ENCODE measurements at places on chromosomes 13 and 19.

GRCh38 chr13:112651311-112651710 is 38.5 kb upstream of the ATP11A start:
- DNase-seq, result no peak

GRCh38 chr13:40221460-40222201 is 444.8 kb downstream of the FOXO1 start:
- no peak for DNase-seq

DNA sequence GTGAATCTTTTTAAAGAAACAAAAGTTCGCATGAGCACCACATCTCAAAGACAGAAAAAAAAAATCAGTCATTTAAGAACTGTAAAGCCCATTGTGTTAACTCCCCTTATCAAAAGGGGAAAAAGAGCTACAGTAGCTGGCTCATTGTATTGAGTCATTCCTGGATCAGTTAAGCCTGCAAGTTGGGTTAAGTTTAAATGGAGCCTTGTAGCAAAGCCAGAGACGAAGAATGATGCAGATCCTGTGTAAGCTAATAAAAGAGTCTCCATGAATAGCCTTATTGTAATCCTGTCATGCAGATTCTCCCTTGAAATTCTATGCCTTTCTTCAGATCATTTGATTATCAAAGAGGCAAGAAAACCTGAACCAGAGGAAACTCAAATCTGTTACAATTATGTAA is 83.8 kb downstream of the CRYL1 start:
- no peak for DNase-seq

DNA sequence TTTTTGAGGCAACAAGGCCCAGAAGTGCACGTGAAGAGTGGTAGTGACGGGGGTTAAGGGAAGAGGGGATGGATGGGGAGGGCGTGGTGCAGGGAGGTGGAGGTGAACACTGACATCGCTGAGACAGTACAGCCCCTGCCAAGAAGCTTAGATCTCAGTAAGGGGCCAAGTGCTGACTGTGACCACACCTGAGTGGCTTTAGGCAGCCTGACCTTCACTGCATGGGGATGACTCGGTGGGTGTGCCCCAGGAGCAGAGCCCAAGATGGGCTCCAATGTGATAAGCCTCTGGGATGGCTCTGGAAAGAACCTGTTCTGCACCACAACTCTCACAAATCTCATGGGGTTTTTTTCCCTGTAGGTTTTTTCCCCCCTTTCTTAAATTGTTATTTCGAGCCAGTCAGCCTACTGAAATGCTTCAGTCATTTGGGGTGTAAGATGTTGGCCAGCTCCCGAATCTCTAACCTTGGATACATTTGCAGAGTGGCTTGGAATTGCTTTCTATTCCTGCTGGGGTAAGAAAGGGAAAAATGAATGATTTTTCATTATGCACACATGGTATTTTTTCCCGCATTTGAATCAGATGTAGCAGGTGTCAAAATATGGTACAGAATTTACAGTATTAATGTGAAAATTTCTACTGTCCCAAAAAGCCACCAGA is 165.0 kb downstream of the TM9SF2 start:
- no peak for DNase-seq

GRCh38 chr13:51832471-51833152 is 12.4 kb downstream of the TMEM272 start:
- DNase-seq, result no peak

GRCh38 chr13:80571346-80572307 is 230.7 kb upstream of the SPRY2 start:
- no peak for DNase-seq

DNA sequence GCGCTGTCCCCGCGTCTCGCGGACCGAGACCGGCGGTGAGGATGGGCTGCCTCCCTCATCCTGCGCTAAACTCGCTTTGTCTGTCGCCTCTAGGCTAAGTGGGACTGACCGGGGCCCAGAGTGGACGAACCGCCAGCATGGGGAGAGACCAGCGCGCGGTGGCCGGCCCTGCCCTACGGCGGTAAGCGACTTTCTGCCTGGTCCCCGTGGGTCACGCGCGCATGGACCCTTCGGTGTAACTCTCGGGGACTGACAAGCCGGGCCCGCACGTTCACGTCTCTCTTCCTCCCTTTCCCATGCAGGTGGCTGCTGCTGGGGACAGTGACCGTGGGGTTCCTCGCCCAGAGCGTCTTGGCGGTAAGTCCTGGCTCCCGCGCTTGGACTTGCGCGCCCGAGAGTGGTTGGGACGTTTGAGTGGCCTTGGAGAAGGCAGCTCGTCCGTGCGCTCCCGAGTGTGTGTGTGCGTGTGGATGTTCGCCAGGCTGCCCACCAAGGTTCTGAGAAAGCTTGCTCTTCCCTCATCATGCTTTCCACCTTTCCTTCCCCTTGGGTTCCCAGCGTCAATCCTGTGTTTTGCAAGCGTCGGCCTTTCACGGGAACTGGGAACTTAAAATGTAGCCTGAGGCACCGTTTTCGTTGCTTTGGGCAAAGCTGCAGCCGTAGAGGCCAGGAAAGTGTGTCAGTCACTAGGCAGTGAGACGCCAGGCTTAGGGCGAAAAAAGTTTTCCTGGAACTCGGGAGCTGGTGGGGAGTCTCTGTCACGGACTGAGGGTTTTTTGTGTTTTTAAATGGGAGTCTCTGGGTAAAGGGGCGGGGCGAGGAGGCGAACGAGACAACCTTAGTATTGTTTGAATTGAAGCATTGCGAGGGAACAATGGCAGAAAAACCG is 927 bp downstream of the COL4A2 start:
- no peak for DNase-seq

GRCh38 chr19:7994928-7995809 is 10.3 kb downstream of the ELAVL1 start:
- no peak for DNase-seq

- no peak for DNase-seq
Observed at GRCh38 chr19:3225677-3226093, 1.2 kb downstream of the CELF5 start.

- no peak for DNase-seq
Observed at GRCh38 chr13:111166882-111167675, 52.0 kb downstream of the ARHGEF7 start.

DNA sequence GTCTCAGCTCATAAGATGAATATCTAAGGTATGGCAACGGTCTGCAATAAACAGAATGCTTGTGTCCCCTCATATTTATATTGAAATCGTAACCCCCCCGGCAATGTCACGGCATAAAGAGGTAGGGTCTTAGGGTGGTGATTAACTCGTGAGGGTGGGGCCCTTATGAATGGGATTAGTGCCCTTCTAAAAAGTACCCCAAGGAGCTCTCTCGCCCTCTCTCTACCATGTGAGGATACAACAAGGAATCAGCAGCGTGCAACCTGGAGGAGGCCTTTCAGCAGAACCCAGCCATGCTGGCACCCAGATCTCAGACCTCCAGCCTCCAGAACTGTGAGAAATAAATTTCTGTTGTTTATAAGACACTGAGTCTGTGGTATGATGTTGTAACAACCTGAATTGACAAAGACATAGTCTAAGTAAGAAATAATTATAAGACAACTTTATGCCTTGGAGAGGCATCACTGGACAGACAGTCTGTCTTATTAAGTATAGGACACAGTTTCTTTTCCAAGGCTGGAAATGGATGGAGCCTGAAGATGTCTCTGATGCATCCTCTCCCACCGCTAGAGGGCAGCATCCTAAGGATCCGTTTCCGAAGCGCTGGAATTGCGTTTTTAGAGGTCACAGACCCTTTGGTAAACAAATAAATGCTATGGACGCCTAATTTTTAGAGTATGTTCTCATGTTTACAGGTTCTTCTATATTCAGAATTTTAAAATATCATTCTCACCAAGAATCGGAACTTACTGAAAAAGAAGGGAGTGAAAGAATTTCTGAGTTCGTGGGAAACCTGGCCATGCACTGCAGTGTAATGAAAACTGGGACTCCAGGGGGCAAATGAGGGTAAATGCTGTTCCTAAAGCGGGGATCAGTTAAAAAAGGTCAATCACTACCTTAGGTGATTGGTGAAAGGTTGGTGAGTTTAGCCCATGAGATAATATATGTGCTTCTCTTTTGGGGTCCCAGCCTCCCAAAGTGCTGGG is 13.3 kb upstream of the LEUTX start:
- DNase-seq, result no peak

GRCh38 chr19:3015126-3016057 is 13.7 kb downstream of the TLE2 start:
- DNase-seq, result no peak
